ENCODE measurements at places on chromosomes 3 and 15.

DNA sequence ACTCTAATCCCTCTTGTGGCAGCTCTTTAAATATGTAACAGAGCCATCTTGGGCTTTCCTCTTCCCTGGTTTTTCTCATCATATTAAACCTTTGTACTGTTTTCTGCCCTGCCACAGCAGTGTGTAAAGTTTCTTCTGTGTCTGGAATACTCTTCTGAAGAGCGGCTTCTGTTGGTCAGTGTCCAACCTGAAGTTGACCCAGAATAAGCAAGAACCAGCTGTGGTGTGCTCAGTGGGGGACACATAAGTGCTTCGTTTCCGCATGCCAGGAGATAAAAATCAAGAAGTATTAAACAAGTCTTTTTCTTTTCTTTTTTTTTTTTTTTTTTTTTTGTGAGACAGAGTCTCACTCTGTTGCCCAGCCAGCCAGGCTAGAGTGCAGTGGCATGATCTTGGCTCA, 173.2 kb upstream of the CHRM5 start:
- no peak for DNase-seq

- DNase-seq, result no peak
Observed at GRCh38 chr3:82940124-82940523, 1178.7 kb upstream of the GBE1 start.

- no peak for DNase-seq
Observed at GRCh38 chr3:13776253-13777050, 103.4 kb downstream of the WNT7A start.

DNA sequence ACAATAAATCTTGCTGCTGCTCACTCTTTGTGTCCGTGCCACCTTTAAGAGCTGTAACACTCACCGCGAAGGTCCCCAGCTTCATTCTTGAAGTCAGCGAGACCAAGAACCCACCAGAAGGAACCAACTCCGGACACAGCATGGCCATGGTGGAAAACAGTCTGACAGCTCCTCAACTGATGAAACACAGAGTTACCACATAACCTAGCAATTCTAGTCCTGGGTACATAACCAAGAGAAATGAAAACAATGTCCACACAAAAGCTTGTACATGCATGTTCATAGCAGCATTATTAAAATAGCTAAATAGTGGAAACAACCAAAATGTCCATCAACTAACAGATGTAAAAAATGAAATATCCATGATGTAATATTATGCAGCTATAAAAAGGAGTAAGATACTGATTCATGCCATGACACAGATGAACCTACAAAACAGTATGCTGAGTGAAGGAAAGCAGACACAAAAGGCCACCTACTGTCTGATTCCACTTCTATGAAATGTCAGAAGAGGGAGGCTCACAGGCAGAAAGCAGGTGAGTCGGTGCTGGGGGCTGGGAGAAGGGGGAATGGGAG, 36.8 kb downstream of the VGLL4 start:
- DNase-seq, result no peak

DNA sequence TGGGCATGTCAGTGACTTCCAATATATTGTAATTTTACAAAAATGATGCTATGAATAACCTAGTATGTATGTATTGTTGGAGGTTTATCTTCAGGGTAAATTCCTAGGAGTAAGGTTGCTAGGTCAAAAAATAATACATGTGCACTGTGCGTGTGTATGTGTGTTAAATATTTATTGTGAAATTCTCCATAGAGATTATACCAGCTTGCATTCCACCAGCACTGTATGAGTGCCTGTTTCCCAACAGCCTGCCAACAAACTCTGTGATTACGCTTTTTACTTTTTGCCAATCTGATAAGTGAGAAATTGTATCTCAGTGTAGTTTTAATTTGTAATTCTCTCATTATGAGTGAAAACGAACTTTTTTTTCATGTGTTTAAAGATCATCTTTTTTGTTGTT, 12.6 kb upstream of the IGF2BP2 start:
- DNase-seq, result no peak
